ENCODE measurements at places on chromosomes 1 and 21. TPM values are rescaled to one million over a fixed set of nuclear protein-coding genes. Genes with fewer than 3 reads are reported as not detected.

The HJV gene
- 0.18 TPM for total RNA-seq

GRCh38 chr1:168134642-168135041 is 2.1 kb downstream of the GPR161 start:
- no peak for DNase-seq

GRCh38 chr21:38133240-38133639 is 123.6 kb upstream of the KCNJ15 start:
- no peak for DNase-seq

- DNase-seq: no peak
Observed at GRCh38 chr1:212186427-212187207, 98.6 kb upstream of the PPP2R5A start.

The CLCN6 gene
- total RNA-seq: 22.5 TPM

The GJA8 gene
- total RNA-seq: not detected
